Right atrium auricular region (tissue), 2 donors: ENCODE measurements at places on chromosomes 2 and 18.
A peak's percentile ranks its signal among the peaks of the same experiment; 100 is the strongest.

DNA sequence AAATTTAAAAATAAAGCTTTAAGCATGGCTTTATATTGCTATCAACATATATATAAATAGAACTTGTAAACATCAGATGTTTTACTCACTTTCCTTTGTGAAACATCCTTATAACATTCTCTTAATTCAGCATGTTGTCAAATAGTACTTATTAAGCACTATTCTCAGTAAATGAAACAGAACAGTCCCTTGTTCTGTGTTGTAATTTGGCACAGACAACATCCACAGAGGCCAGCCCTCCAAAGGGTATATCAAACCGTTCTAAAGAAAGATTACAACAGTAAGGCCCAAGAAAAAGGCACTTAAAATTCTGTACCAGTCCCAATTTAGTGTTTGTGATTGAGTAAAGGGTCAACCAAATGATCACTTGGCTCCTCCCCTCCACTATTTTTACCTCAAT is 46.0 kb downstream of the GAREM1 start:
- no peak for DNase-seq

DNA sequence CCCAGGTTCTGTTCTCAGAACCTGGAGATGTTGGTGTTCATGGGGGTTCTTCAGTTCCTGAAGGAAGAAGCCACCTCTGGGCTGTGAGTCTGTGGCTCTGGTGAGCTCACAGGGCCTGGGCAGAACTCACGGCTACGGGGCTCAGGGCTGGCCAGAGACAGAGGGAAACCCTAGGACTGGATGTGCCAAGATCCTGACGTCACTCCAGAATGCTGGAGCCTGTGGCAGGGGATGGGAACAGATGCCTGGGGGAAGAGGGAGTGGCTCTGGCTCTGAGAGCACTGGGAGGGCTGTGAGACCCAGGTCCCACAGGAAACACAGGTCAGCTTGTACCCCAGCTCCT is at the start of gene OTOF:
Gene OTOF (minus strand): TSS at position 214 of the 343 bp plus-strand sequence.
- DNase-seq = peak; percentile 75

- no peak for DNase-seq
Measured at GRCh38 chr2:132999421-132999820, 329.4 kb upstream of the LYPD1 start.

- no peak for DNase-seq
Measured at GRCh38 chr2:218727502-218728165, 17.0 kb downstream of the TTLL4 start.

GRCh38 chr18:22153428-22153827 is 16.0 kb upstream of the GATA6 start:
- no peak for DNase-seq

DNA sequence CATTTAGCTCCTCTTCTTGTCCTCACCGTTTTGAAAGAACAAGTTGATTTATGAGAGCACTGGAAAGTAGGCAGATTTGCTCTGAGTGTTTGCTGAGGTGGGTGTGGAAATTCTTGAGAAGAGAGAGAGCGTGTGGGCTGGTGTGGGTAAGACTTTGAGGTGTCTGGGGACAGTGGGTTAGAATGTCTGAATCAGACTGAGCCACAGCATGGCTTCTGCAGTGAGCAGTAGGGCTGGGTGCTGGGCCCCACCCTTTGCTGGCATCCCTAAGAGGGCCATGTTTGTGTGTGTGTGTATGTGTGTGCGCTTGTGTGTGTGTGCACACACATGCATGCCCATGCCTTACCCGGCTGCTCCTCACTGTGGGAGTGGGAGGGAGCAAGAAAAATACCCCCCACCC is 63.7 kb downstream of the COPS8 start:
- no peak for DNase-seq

- no peak for DNase-seq
Measured at GRCh38 chr2:50751311-50752031, 280.5 kb downstream of the NRXN1 start.

DNA sequence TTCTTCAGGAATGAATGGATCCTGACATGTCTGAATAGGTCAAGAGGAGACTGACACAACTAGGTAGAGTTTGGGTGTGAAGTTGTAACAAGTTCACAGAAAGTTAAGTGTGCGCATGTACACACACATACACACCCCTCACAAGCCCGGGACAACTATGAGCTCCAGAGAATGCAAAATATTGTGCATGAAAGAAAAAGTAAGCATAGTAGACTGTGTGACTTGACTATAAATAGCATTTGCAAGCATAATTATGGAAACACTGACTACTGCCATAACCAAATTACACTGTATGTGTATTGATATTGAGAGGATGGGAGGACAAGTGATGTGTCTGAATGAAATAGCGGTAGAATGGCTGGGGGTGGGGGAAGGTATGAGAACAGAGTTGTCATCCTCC is 157.1 kb upstream of the NCK2 start:
- no peak for DNase-seq

- peak; percentile 90 for DNase-seq
Measured at GRCh38 chr18:24397694-24398368, at the start of gene OSBPL1A. TSS of gene OSBPL1A (minus strand) at chr18:24397824. CDS start at chr18:24377533, 20,291 bp downstream.

GRCh38 chr2:75465317-75465984 is 95.3 kb downstream of the EVA1A start:
- no peak for DNase-seq

GRCh38 chr2:237207646-237208045 is 122.0 kb downstream of the COPS8 start:
- DNase-seq = peak; percentile 97

GRCh38 chr2:47728551-47728950 is 54.4 kb upstream of the MSH6 start:
- DNase-seq = no peak

GRCh38 chr2:109710505-109711229 is 83.4 kb upstream of the RGPD5 start:
- DNase-seq = no peak

DNA sequence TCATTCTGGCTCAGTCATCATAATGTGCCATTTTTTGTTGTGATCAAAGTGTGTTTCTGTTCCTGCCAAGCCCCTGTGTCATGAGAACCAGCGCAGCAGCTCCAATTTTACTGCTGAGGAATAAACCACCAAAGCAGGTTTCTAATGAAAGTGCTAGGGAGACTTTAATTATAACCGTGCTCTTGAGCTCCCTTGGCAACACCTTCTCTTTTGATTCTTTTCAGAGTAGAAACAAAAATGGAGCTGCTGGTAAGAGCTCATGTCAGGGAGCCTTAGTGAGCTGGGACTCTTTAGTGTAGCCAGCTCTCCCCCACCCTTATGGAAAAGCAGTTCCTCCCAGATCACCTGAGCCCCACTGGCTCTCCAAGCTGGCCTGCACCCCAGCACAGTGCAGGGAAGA is 74.3 kb downstream of the LYPD1 start:
- DNase-seq = no peak

GRCh38 chr18:35104391-35105051 is 63.3 kb downstream of the MAPRE2 start:
- DNase-seq = no peak

- no peak for DNase-seq
Measured at GRCh38 chr2:153557211-153557610, 78.6 kb upstream of the RPRM start.

- DNase-seq = no peak
Measured at GRCh38 chr2:53782676-53783075, 4.1 kb downstream of the ASB3 start.

- DNase-seq = peak; percentile 9
Measured at GRCh38 chr18:46079336-46079735, 7.3 kb upstream of the PSTPIP2 start.

GRCh38 chr2:128519517-128520215 is 201.0 kb upstream of the HS6ST1 start:
- peak; percentile 48 for DNase-seq

GRCh38 chr2:41925712-41926111 is 122.1 kb upstream of the PKDCC start:
- no peak for DNase-seq

- DNase-seq = no peak
Measured at GRCh38 chr2:231907765-231908164, 18.4 kb downstream of the NPPC start.

- DNase-seq = peak; percentile 83
Measured at GRCh38 chr2:72142570-72143440, 4.9 kb downstream of the CYP26B1 start.

DNA sequence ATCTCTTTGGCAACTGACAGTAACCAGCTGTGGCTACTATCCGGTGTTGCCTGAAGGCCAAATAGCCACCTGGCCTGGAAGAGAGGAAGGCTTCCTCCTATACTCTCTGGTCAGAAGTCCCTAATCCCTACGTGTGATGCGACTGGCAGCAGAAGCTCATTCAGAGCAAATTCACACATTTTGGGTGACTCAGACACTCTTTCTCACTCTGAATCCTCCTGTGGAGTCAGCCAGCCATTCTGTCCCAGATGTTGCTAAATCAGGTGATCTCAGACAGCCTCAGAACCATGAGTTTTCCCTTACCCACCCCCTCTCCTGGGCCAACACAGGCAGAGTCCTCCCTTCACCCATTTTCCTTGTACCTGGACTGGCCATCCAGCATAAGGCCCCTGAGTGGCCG is 34.7 kb downstream of the CFAP53 start:
- DNase-seq = no peak
